Naive thymus-derived CD4-positive, alpha-beta T cell (primary cell): ENCODE measurements at places on chromosomes 5 and 9. TPM values are rescaled to one million over a fixed set of nuclear protein-coding genes. Genes with fewer than 3 reads are reported as not detected.

GRCh38 chr9:2411459-2412215 lies 209.9 kb upstream of the VLDLR start:
- DNase-seq, result no peak

- no peak for DNase-seq
Observed at GRCh38 chr5:116478491-116478890, 96.1 kb downstream of the SEMA6A start.

- DNase-seq, result no peak
Observed at GRCh38 chr5:172453206-172453985, 929 bp downstream of the SH3PXD2B start.

DNA sequence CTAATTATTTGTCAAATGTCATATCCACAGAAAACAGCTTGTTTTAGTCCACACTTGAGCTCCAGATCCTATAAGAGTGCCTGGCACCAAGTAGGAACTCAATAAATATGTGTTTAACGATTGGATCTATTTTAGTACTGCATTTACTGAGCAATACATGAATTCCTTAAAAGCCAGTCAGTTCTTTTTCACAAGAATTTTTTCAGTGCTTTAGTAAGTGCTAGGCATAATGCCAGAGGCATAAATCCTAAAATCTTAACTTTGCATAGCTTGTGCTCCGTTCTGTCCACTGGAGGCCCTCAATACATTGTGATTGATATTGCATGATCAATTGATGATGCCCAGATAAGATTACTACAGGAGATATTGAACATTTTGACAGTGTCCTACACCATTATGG lies 67.3 kb upstream of the PCSK5 start:
- no peak for DNase-seq

- DNase-seq, result no peak
Observed at GRCh38 chr9:4801156-4801555, 8.4 kb downstream of the RCL1 start.

The FYB1 gene
- 497 TPM for total RNA-seq

The HTR1A gene
- not detected for total RNA-seq

The GCNT4 gene
- total RNA-seq, result 5.1 TPM

The CTXN3 gene
- total RNA-seq, result not detected

The GPRIN1 gene
- 0.11 TPM for total RNA-seq
